ENCODE measurements at places on chromosomes 16 and 17.

DNA sequence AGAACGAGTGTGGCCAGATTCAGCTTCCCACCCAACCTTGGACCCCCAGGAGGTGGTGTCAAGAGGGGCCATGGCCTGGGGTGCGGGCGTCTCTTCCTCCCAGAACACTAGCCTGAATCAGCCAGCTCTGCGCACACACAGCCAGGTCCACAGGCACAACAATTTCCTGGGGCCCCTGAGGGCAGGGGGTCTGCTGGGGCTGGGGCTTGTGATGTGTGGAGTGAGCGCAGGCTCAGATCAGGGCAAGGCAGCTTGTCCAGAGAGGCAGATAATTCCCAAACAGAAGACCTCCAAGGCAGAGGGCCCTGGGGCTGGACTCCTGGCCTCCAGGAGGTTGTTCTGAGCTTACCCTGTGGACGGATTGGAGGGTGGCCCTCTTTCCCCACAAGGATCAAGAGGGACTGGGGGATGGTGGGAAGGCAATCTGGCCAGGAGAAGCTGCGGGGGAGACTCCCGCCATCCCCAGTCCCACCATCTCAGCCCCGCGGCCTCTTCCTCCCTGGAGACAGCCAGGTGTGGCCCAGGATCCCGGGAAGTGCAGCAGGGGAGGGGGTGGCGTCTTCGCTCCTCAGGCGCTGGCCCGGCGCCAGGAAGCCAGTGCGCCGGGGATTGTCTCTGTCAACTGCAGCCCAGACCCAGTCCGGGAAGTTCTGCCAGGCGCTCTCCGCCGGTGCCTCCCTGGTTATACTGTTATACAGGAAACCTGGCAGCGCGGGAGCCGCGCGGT is 52.0 kb upstream of the AMZ2 start:
- no peak for DNase-seq

DNA sequence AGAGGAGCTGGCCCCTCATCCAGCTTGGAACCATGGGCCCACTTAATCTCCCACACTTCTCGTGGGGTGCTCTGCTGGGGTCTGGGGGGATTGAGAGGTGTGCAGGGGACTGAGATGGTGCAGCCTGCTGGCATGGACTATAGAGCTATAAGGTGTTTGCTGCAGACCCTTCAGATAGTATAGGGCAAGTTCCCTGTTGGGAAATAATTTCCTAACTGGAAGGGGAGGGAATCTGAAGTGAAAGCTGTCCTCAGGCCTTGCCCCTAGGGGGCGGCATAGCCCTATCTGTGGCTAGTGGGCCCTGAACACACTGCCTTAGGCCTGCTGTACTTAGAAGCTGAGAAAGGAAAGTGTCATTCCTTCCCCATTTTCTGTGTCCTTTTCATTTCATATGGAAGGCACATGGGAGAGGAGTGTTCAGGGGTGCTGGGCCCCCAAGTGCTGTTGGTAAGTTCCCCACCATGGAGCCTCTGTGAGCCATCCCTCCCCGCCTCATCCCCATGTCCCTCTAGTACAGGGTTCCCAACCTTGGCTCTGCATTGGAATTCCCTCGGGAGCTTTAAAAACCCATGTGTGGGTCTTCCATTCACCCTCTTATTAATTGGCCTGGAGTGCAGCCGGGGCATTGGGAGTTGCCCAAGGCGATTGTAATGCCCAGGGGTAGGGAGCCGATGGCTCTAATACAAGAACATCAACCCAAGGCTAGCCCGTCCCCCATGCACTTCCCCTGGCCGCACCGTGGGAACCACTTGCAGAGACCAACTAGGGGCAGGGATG is 19.7 kb downstream of the GOSR2 start:
- no peak for DNase-seq

- peak; percentile 81 for DNase-seq
Measured at GRCh38 chr17:57662644-57663308, 82.3 kb downstream of the CCDC182 start.

- DNase-seq: no peak
Measured at GRCh38 chr16:81319221-81319912, 4.6 kb downstream of the GAN start.

GRCh38 chr17:48031966-48032365 is 5.6 kb downstream of the COPZ2 start:
- no peak for DNase-seq

GRCh38 chr16:12988071-12988470 is 86.7 kb downstream of the SHISA9 start:
- no peak for DNase-seq

- no peak for DNase-seq
Measured at GRCh38 chr16:77833921-77834634, 45.7 kb downstream of the VAT1L start.

DNA sequence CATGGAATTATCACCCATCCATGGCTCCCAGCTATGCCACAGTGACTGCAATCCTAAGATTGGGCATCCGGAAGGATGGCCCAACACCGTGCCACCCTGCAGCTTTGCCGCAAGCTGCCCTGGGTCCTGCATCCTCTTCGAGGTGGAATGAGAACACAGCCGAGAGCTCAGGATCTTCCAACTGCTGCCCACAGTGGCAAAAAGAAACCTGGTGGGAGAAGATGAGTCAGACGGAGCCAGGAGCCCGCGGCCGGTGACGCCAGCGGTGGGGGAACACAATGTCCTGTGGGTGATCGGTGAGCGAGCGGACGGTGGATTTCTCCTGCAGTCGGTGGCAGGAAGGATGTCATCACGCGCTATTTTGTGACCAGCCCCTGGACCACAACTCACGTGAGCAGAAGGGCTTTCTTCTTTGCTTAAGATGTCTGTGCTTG is 20.1 kb downstream of the CD7 start:
- DNase-seq: peak; percentile 80

- DNase-seq: no peak
Measured at GRCh38 chr17:19348806-19349205, 13.7 kb downstream of the B9D1 start.

DNA sequence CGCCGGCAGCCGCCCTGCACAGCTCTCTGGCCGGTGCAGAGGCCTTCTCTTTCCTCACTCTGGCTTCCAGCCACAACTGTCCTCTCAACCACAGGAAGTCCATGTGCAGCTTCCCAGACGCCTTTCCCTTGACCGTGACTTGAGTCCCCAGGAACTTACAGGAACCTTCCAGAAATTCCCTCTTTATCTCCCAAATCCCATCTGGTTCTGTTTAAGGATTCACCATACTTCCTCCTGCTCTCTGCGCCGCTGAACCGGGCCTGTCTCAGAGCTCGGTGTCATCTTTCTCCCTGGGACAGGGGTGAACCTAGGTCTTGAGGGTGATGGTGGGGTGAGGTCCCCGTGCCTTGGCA is 65.2 kb upstream of the ZNF469 start:
- no peak for DNase-seq

GRCh38 chr16:73317321-73317857 is 269.5 kb upstream of the ZFHX3 start:
- no peak for DNase-seq

DNA sequence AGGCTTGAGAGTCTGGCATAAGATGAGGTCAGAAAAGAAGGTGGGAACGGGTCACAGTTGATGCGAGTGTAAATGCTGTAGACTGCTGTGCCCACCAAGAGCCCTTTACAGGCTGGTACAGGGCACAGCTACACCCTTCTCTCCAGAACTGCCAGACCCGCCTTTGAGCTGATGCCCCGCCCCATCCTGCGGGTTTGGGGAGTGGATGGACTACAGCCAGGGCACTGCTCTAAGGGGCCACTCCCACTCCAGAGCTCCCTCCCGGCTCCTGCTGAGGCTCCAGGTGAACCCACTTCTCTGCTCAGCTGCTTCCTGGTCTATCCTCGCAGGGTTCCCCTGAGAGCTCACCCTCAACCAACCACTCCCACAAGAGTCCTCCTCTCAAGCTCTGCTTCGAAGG is 12.3 kb downstream of the MEIOB start:
- no peak for DNase-seq

Measured in brain pericyte (primary cell).